ENCODE measurements at places on chromosomes 13 and 19.

- DNase-seq = peak; percentile 26
Measured at GRCh38 chr13:73717632-73718031, 416.6 kb downstream of the KLF12 start.

DNA sequence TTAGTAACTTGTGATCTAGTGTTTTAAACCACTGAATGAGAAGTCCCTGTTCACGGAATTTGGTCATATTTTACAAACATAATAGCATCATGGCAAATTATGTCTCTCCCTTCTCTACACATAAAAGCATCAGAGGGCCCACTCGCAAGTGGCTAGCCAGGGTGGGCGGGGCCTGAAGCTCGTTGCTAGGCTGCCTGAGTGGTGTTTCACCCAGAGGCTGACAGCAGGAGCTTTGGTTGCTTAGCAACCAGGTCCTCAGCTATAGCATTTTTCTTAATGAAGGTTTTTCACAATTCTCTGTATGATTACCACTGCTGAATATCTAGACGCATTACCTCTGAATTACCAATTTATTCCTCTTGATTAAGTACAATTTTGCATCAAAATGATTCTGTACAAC lies 126.5 kb downstream of the NALCN start:
- DNase-seq = no peak

- no peak for DNase-seq
Measured at GRCh38 chr19:3483226-3483628, at the start of gene SMIM44. Gene SMIM44 (minus strand): TSS chr19:3483441. CDS start chr19:3483403, 38 bp downstream.

- DNase-seq = no peak
Measured at GRCh38 chr19:7098096-7098495, 28.6 kb downstream of the ZNF557 start.
